ENCODE measurements at places on chromosomes 3 and 15.

GRCh38 chr3:197256836-197257444 is 41.5 kb downstream of the DLG1 start:
- DNase-seq, result peak; percentile 83

- no peak for DNase-seq
Observed at GRCh38 chr3:196007744-196008335, 74.0 kb downstream of the TFRC start.

GRCh38 chr3:83895892-83896291 is 1062.9 kb upstream of the CADM2 start:
- DNase-seq, result no peak

DNA sequence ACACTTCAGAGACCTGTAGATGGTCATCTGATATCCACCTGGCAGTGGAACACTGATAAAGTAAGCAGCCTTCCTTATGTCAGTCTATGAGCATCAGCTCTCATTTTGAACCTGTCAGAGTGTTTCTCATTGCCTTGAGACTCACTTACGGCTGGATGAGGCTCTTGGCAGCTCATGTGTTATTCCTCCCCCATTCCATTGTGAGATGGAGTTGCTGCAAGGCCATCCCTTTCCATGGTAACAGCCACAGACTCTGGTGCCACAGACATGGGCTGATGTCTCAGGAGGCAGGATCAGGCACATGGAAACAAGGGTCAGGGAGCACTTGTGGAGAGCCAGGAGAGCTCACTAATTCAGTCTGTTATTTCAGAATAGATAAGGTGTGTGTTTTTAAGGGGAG is 11.9 kb downstream of the KCNAB1 start:
- peak; percentile 51 for DNase-seq

DNA sequence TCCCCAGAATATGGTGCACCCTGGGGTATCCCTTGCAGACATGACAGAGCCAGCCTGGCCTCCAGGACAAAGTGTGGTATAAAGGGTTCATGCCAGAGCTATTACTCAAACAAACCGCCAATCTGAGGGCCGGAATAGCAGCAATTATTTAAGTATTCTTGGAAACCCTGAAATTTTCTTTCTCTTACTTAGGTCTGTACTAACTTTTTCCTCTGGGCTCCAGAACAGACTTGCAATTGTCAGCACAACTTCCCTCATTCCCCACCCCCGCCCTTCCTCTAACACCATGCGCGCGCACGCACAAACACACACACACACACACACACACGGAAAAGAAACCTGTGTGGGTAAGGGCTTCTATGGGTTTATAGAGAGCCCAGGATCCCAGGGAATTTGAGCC is 56.3 kb downstream of the ISG20 start:
- no peak for DNase-seq

DNA sequence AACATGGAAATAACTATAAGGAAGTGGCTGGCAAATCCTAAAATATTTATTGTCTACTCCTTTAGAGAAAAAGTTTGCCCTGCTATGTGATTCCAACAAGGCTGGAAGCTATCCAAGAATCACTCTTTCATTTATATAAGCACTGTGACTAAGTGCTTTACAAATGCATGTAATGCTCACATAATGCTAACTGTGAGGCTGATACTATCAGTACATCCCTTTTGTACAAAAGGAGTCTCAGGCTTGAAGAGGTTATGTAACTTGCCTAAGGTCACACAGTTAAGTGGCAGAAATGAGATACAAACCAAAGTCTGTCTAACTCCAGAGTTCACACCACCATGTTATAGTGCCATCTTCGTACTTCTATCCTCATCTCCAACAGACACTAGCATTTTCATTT is 17.0 kb downstream of the TOPBP1 start:
- DNase-seq, result no peak

DNA sequence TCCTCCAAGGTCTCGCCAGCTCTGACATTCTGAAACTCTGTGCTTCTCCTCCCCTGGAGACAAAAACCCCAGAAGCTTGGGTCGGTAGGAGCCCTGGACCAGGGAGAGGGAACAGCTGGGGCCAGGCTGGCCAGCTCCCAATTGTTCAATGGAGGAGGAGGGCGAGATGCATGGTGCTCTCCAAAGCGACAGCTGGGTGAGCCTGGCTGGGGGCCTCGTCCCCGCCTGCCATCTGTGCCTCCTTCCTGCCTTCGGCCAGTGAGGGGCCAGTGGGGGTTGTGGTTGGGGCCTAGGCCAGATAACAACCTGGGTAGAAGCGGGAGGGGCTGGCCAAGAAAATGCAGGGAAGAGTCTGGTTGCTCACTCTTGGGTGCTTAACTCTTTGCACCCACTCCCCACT is 79.4 kb downstream of the CORO2B start:
- peak; percentile 78 for DNase-seq

DNA sequence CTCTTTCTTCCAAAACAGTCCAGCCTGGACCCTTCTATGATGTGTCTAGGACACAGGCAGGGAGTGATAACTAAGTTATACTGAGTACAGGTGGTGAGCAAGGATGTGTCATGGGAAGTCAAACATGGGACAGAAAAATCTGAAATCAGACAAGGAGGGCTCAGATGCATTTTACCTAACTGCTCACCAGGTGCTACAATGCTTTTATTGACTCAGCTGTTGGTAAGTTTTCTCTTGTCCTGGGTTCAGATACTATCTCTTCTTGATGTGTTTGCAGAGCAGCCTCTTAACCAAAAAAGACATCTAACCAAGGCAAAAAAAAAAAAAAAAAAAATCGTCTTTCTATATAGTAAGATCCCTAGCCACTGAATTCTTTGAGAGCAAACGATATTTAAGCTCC is 378.6 kb downstream of the VPS13C start:
- no peak for DNase-seq

DNA sequence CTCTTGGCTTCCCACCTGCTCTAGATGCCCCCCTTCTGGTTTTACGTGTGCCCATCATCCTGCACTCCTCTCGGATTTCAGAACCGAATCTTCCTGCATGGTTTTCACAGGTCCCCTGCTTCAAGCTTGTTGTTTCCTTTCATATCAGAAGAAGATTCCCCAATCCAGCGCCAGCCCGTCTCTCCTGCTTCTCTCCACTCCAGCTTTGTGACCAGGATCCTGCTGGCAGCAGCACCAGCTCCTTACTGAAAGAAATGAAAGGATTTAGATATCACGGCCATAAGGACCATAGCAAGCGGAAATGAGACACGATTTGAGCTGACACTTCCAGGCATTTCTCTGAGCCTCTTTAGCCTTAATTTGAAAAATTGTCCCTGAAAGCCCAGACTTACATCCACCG is 180.3 kb upstream of the UBE3A start:
- DNase-seq, result no peak

DNA sequence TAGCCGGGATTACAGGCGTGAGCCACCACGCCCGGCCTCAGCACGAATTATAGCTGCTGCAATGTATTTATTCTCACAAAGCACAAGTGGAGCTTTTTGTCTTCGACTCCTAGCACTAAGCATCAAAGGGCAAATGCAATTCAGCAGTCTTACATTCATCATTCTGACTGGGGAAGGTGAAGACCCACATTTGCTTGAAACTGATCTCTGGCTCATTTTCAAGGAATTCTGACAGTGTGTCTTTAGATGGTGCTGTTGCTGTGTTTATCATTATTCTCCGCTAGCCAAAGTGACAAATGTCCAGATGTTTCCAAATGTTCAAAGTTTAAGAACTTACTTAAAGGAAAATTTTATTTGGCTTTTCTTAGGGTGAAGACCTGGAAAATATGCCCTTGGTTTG is 55.9 kb downstream of the SGO1 start:
- no peak for DNase-seq

DNA sequence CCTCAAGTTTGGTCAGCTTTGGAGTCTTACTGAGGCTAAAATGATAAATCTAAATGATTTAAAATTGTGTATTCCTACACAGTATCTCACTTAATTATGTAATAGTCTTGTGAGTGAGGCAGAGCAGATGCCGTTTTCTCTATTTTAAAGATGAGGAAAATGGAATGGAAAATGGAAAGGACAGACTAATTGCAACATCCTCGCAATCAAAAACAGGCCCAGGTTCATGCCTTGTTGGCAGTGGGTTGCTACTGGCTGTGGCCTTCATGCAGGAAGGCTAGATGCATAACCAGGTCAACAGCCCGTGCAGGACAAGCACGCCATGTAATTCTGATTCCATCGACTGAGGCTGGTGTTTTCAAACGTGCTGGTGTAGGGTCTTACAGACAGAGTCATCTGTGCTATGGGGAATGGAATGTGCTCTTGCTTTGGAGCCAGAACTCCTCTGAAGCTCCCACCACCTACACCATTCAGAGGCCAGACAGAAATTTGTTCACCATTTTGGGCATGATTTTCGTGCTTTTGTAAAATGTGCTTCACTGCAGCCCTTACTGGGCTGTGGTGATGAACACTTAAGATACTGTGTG is 37.9 kb downstream of the MLH1 start:
- no peak for DNase-seq

DNA sequence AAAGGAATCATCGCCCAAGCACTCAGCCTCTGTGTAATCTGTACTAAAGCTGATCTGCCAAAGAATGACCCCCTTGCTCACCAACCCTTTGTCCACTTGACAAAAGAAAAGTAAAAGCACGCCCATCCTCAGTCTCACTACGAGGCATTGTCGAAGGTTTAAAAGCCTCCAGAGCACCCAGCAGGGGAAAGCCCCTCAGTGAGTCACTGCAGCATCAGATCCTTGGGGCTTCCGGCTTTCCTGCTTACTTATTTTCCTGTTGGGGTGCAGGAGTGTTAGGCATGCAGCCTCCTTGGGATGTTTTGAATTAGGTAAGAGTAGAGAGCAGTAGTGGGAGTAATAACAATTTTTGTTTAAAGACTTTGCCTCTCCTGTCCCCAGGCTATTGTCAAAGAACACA is 216.1 kb downstream of the MTHFS start:
- no peak for DNase-seq

GRCh38 chr3:23129817-23130216 is 73.3 kb upstream of the UBE2E2 start:
- no peak for DNase-seq

DNA sequence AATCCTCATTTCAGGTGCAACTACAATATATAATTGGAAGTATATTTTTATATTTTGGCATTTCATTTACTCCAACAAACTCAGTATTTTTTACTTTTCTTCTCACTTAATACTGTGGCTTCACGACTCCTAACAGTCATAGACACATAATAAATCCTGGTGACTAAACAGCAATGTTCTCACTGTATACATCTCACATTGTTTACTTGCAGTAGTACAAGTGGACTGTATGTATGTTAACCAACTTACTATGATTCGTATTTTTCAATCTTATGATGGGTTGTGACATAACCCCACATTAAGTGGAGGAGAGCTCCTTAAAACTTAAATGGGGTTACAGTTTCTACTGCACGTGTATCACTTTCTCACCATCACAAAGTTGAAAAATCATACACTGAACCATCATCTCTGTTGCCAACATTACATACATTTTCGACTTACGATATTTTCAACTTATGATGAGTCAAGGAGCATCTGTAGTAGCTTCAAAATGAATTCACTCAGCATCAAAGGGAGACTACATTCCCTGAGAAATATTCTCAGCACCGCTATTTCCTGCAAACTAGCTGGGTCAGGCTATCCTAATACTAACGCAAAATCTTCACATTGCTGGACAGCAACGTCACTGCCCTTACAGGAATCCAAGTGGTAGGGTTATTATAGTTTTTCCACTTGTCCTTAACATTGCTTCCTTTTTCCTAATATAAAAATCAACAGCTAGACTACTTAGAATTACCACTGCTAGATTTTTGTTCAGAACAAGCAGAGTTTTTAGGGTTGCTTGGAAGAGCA is 7.3 kb downstream of the ADAM10 start:
- no peak for DNase-seq

DNA sequence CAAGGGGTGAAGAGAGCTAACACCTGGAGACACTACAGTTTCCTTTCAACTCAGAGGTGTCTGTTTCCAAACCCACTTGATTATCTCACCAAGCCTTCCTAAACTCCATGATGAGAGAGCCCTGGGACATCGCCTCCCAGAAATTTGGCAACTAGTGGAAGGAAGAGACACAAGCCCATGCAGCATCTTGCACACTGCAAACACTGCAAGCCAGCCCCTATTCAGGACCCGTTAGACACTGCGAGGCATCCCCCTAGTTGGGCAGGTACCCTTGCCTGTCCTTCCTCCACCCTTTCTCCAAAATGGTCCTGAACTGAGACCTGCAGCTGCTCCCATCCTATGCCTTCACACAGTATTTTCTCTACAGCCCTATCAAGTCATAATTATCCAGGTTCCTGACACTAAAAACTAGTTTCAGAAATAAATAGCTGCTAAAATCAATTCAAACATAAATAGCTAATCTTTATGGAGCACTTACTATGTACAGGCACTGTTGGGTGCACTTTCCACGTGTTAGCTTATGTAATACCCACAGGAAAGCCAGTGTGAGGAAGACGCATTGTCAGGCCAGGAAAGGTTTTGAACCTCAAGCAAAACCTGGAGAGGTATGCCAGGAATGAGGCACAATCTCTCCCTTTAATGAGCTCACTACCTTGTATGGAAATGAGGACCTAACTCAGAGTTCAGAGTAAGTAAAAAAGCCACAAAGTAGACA is 2.8 kb downstream of the MAGI1 start:
- peak; percentile 71 for DNase-seq

DNA sequence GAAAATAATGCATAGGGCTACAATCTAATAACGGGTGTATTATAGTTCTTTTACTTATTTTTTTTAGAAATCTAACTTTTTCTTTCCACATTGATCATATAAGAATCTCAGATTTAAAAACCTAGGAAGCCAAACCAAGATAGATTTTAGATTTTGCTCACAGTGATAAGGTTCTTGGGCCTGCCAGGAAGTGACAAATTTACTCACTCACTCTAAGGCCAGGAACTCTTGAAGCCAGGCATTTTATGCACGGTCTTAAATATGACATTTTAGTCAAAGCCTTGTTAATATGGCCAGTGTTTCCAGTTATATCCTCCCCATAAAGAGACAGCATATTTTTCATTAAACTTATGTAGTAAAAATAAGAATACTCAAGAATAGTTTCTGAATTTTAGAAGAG is 271.4 kb downstream of the SQOR start:
- no peak for DNase-seq

GRCh38 chr3:45119824-45120358 is 26.3 kb downstream of the CDCP1 start:
- no peak for DNase-seq

- no peak for DNase-seq
Observed at GRCh38 chr3:113286524-113286923, 75.2 kb downstream of the BOC start.

DNA sequence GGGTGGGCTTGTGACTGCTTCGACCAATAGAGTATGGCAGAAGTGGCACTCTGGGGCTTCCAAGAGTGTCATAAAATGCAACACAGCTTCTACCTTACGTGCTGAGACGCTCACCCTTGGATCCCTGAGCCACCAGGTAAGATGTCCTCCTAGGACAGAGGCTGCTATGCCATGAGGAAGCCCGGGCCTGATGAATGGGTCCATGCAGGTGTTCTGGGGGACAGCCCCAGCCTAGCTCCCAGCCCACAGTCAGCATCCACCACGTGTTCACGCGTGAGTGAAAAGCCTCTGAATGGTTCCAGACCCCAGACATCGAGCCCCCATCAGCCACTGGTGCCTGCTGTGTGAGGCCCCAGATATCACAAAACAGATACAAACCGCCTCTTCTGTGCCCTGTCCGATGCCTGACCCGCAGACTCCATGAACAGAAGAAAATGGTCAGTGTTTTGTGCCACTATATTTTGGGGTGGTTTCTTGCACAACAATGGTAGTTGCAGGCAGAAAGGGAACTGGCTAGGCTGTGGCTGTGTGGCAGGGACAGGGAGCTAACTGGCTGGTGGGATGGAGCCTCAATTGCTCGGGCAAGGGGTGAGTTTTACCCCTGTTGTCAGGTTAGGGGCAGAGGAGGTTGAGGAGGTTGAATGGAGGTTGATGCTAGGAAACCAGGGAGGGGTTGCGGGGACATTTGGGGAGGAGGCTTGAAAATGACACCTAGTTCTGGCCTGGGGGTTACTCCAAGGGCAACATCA is 92.2 kb downstream of the LINGO1 start:
- no peak for DNase-seq

Measured in cerebellar cortex (tissue), 1 donor.